ENCODE measurements at places on chromosomes 13 and 19. TPM values are rescaled to one million over a fixed set of nuclear protein-coding genes. Genes with fewer than 3 reads are reported as not detected.
A peak's percentile ranks its signal among the peaks of the same experiment; 100 is the strongest.

DNA sequence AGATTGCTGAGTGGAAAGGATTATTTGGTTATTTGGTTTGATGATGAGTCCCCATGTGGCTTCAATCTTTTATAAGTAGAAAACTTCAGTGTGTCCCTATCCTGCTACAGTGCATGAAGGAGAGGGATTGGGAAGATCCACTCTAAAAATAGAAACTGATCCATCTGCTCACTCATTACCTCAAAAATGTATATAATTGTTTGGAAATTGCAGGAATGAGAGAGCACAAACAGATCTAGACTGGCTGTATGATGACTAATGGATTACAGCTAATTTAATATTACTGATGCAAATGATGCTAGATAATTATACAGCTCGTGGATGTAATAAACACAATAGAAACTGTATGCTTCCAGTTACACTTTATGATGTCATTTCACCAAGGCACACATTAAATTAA, 625.3 kb upstream of the PRR20A start:
- DNase-seq: no peak

GRCh38 chr13:110869805-110870706, 44.8 kb downstream of the ANKRD10 start:
- DNase-seq: peak; percentile 96

- DNase-seq: no peak
These were observed 33.2 kb upstream of the PEPD start for GRCh38 chr19:33554821-33555220.

- peak; percentile 26 for DNase-seq
These were observed 2.0 kb upstream of the PSG6 start for GRCh38 chr19:42919757-42920079.

DNA sequence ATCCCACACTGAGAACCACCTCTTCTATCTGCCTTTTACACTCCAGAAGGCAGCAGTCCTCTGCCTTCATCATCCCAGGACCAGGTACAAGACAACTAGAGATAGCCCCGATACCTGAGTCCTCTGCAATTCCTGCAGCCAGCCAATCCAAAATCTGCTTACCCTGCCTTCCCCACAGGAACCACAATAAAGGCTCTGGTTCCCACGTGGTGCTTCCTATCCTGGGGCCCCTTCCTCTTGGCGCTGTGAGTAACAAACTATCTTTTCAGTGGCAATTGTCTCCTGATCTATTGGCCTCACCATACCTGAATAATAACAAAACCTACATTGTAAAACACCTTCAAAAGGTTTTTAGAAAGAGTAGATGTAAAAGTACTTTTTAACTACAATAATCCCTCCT, 63.1 kb downstream of the ZDHHC20 start:
- DNase-seq: no peak

DNA sequence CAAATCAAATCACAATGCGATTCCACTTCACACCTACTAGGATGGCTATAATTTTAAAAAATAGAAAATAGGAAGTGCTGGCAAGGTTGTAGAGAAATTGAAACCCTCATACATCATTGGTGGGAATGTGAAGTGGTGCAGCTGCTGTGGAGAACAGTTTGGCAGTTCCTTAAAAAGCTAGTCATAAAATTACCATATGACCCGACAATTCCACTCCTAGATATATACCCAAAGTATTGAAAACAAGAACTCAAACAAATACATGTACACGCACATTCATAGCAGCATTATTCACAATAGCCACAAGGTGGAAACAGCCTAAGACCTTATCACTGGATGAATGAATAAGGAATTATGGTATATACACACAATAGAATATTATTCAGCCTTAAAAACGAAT, 12.0 kb downstream of the HMGB1 start:
- no peak for DNase-seq

DNA sequence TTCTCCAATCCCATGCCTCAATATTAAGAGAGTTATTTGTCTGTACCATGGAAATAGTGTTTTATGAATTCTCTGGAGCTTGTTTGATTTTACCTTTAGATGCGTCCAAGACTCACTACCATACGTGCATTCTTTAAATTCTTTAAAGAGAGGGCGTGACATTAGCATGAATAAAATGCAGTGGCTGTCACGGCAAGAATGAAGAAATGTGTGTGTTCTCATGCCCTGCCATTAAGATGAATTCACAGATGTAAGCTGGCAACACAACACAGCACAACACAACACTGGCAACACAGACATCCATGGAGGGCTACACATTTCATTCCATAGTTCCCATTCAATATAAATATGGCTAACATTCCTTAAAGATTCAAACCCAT, 213.4 kb downstream of the ENOX1 start:
- peak; percentile 6 for DNase-seq

RPS28 gene
- 344 TPM for total RNA-seq

Data from H4 (cell line).